CMK (cell line): ENCODE measurements at places on chromosomes 7 and 10.

GRCh38 chr7:41118486-41118885, 584.4 kb downstream of the INHBA start:
- no peak for DNase-seq

- DNase-seq = no peak
Observed at GRCh38 chr10:77027141-77027540, 610.5 kb downstream of the KCNMA1 start.

- no peak for DNase-seq
Observed at GRCh38 chr10:122531939-122532338, 28.6 kb upstream of the DMBT1 start.

- no peak for DNase-seq
Observed at GRCh38 chr7:130277763-130278643, 11.3 kb downstream of the CPA2 start.

- DNase-seq = no peak
Observed at GRCh38 chr7:104327534-104327933, 869 bp upstream of the LHFPL3 start.

- DNase-seq = no peak
Observed at GRCh38 chr10:122021379-122021778, 32.4 kb downstream of the TACC2 start.

DNA sequence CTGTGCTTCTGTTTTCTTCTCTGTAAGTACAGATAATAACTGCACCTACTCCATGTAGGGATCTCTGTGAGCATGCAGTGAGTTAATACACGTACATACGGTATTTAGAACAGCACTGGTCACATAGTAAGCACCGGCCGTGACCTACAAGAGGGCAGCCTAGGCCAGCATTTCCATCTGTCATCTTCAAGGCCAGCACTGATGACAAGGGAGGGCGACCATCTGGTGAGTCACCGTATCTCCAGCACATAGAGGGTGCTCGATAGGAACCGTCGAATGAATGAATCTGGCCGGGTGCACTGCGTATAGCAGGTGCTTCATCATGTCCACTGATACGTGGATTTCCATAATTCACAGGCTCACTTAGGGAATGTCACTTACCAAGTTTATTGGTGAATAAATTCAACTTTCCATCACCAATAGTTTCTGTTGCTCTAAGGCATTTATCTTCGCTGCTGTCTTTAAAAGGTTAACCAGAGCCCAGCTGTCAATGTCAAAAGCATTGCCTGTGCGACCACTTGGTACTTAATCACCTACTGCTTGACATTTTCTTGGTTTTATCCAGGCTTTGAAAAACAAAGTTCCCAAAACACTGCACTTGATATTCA, 8.3 kb downstream of the NOD1 start:
- no peak for DNase-seq

GRCh38 chr7:96088579-96088978, 233.3 kb downstream of the SLC25A13 start:
- DNase-seq = no peak

GRCh38 chr7:110685899-110686298, 405.0 kb upstream of the LRRN3 start:
- DNase-seq = no peak

DNA sequence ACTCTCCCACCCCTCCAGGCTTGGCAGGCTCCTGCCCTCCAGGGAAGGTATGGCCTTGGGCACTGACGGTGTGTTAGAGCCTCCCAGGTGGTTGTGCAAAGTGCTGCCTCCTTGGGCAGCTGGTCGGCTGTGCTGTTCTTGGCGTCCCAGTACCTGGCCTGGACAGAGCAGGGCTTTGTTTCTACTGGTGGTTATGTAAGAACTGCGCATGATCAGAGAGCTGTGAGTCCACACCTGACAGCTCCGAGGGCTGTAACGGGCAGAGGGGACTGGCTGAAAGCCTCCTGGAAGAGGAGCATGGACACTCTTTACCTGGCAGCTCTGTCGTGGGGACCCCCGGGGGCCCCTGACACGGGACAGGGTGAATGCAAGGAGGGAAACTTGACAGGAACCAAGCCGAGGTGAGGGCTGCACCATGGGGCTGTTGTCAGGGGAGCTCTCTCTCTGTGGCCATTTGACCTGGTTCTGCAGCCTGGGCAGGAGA, 3.1 kb upstream of the SFRP5 start:
- no peak for DNase-seq

GRCh38 chr10:3879073-3879472, 94.1 kb upstream of the KLF6 start:
- no peak for DNase-seq

- DNase-seq = no peak
Observed at GRCh38 chr7:607938-608337, 88.3 kb upstream of the PDGFA start.

GRCh38 chr7:156119771-156120170, 307.5 kb upstream of the SHH start:
- no peak for DNase-seq

DNA sequence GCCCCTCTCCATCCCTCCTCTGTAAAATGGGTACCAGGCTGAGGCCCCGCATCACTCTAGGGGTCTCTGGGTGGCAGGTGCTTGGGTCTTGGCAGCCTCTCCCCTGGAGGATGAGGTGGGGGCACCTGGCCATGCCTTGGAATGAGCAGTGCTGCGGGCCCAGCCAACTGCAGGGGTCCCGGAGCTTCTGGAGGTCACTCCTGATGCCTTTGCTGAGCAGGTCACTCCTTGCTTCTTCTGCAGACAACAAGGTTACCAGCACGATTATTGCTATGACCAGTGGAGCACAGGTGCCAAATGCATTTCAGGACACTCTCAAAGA, 22.4 kb upstream of the ZNF488 start:
- DNase-seq = no peak

GRCh38 chr10:74862625-74863024, 36.2 kb downstream of the KAT6B start:
- DNase-seq = no peak

DNA sequence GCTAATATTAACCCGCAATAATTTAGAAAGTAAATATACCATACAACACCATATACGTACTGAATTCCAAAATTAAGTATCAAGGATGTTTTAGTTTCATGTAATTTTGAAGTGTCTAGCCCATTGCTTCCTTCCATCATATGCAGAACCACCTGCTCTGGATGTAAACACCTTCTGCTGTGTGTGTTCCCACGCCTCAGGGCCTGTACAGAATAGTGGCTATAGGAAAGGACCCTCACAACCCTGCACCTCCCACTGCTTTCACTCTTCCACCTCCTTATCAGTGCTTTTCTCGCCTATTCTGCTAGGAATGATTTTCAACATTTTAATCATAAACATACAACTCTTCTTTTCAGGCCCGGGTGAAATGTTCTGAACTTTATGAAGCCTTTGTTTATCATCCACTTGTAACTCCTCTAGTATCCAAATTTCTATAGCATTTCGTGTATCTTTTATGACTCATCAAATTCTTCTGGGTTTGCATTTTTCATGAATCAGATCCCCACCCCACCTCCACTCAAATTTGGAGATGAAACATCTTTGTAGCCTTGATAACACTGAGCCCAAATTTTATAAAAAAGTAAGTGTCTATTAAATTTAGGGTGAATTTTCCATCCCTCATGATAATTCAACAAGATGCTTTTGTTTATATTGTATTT, 1106.8 kb upstream of the C7orf33 start:
- no peak for DNase-seq

DNA sequence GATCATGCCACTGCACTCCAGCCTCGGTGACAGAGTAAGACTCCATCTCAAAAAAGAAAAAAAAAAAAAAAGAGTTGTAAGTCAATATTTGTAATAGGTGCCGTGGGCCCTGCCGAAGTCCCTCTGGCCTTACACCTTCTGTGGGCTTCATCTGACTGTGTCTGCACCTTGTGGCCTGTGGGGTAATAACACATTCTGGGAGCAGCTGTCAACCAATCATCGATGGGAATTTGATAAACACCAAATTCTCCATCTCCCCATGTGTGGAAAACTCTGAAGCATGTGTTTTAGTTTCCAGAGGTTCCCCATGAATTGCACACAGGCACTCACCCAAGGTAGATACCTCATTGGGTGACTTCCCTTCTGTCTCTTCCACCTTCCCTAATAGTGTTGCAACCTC, 10.8 kb downstream of the ZNF394 start:
- DNase-seq = no peak

GRCh38 chr10:121064491-121064890, 213.3 kb downstream of the WDR11 start:
- DNase-seq = no peak

GRCh38 chr7:2729031-2729892, 41.3 kb downstream of the AMZ1 start:
- no peak for DNase-seq

GRCh38 chr10:33489501-33490176, 155.2 kb upstream of the NRP1 start:
- no peak for DNase-seq

- no peak for DNase-seq
Observed at GRCh38 chr10:30662814-30663213, 33.3 kb upstream of the LYZL2 start.

GRCh38 chr7:112069879-112070321, 136.3 kb downstream of the DOCK4 start:
- no peak for DNase-seq

- no peak for DNase-seq
Observed at GRCh38 chr7:2876031-2876731, 32.1 kb upstream of the GNA12 start.

- DNase-seq = no peak
Observed at GRCh38 chr10:7794251-7795026, 6.5 kb downstream of the ATP5F1C start.

DNA sequence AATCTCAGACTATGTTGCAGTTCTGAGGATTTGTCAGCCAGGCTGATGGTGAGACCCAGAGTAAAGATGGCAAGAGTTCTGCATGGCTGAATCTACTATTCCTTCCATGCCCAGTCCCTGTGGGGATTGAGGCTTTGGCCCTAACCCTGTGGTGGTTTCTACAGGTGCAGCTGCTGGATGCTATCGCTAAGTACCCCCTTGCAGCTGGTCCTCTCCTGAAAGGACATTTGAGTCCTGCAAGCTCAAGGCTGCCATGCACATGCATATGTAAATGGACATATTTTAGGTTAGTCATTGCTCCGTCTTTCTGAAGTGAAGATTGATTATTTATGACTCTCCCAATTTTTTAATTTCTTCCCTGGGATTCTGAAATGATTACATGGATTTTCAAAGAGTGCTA, 1122.2 kb upstream of the CELF2 start:
- no peak for DNase-seq

GRCh38 chr7:32163896-32164295, 93.7 kb upstream of the PDE1C start:
- DNase-seq = no peak

DNA sequence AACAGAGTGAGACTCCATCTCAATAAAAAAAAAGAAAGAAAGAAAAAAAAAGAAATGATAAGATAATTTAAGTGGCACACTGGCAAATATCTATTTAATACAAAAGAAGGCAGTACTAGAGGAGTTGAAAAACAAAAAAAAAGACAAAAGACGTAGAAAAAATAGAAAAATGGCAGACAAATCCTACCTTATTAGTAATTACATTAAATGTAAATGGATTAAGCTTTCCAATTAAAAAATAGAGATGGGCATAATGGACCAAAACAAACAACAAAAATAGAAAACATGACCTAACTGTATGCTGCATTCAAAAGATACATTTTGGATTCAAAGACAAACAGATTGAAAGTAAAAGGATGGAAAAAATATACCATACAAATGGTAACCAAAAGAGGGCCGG, 5.3 kb upstream of the PARP12 start:
- no peak for DNase-seq

- DNase-seq = no peak
Observed at GRCh38 chr10:95513008-95513589, 48.1 kb downstream of the SORBS1 start.

GRCh38 chr7:95925971-95926370, 153.6 kb downstream of the DYNC1I1 start:
- no peak for DNase-seq

DNA sequence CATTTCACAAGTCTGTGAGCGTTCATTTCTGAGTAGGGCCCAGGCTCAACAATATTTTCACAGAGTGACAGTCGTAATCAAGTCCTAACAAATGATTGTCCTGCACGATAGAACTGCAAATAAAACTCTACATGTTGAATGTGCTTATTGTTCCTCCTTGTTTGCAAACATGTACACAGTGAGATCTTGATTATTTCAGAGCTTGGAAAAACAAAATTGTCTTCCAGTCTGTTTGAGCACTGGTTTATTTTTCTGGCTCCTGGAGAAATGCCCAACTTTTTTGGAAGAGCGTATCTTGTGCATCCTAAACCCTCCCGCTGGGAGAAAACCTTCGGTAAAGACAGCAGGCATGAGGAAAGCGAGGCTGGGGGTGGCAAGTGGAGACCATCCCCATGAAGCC, 91.1 kb downstream of the TEX36 start:
- no peak for DNase-seq

DNA sequence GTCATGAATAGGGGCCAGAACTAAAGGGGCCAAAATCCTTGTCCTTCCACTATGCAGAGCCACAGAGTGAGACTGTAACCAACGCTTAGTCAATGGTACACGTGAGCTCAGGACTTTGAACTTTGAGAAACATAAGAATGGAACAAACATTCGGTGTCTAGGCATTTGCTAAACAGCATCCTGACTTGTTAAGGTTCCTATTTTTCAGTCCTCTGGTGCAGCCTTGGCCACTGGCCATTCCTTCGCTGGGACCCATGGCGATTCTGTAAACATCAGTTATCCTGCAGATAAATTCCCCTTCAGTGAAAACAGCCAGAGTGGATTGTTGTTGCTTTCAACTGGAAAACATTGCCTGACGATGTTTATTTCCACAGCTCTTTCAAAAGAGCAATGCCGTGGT, 266.8 kb downstream of the SORCS1 start:
- DNase-seq = no peak

GRCh38 chr7:147509541-147510200, 1080.9 kb upstream of the C7orf33 start:
- DNase-seq = no peak

GRCh38 chr7:139647085-139647484, 123.6 kb downstream of the CLEC2L start:
- no peak for DNase-seq

- no peak for DNase-seq
Observed at GRCh38 chr7:157722137-157723060, 385.6 kb downstream of the DNAJB6 start.

GRCh38 chr10:69317175-69317604, 38.9 kb downstream of the HK1 start:
- peak; percentile 81 for DNase-seq

DNA sequence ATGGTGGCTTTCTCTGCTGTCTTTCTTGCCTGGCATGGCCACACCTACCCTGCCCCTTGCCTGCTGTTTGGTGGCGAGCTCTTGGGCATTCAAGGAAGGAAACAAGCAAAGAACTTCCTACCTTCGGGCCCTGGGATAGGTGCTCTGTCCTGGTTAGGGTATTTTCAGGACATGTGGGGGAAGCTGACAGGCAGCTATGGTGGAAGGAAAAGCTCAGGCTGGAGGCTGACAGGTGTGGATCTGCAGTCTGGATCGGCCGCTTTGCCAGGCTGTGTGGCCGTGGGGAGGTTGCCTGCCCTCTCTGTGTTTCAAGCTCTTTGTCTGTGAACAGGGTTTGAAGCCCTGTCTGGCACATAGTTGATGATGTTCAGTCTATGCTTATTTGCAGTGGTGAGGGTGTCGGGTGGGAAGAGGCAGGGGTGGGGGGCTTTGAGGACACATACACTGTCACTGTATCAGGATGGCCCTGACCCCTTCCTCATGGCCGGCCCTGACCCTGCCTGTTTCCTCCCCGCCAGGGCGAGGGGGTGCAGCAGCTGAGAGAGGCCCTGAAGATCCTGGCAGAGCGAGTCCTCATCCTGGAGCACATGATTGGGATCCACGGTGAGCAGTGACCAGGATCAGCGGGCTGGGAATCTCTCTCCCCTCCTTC, 73.7 kb downstream of the MYL10 start:
- no peak for DNase-seq

GRCh38 chr10:70458329-70459060, 17.0 kb upstream of the NODAL start:
- no peak for DNase-seq
